ENCODE measurements at places on chromosomes 5 and 9. TPM values are rescaled to one million over a fixed set of nuclear protein-coding genes. Genes with fewer than 3 reads are reported as not detected.
A peak's percentile ranks its signal among the peaks of the same experiment; 100 is the strongest.

- DNase-seq, result no peak
Measured at GRCh38 chr9:86043999-86044398, 55.4 kb downstream of the GOLM1 start.

The ANKRD31 gene
- 0.10 TPM for total RNA-seq

DNA sequence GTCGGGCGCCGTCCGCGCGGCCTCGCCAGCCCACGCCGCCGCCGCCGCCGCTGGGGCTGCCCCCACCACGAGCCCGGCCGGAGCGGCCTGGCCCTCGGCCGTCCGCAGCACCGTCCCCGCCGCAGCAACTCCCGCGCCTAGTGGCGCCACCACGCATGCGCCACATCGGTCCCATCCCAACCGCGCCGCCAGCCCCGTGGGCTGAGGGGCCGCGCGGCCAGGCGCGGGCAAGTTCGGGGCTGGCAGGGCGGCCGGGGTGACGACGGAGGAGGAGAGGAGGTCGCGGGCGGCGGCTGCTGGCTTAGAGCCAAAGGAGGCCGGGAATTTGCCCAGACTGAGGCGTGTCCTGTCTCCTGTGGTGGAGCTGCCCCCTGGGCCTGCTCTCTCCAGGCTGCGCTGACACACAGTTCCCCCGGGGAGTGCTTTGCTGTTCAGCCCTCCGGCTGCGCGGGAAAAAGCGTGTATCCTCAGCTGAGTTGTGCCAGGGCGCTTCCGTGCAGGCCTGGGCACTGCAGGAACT is at the start of gene TUSC1:
Gene TUSC1 (minus strand): TSS at position 298 of the 520 bp plus-strand sequence. CDS start 132 bp downstream, at position 166.
- peak; percentile 47 for DNase-seq

DNA sequence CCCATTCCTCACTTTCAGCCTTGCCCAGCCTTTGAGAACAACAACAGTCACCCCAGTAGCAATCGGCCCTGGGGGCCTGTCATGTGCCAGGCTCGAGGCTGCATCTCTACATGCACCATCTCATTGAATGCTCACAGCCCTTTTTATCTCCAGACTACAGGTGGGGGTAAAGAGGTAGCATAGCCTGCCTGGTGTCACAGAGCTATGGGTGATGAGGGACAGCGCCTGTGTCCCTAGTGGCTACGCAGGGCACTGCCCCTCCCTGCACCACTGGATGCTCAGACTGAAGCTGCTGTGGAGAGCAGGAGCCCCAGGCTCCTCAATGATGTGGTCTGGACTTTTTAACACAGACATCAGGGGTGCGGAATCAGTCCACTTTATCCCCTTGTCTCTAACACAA is 2.8 kb downstream of the CAMK2A start:
- DNase-seq, result no peak

DNA sequence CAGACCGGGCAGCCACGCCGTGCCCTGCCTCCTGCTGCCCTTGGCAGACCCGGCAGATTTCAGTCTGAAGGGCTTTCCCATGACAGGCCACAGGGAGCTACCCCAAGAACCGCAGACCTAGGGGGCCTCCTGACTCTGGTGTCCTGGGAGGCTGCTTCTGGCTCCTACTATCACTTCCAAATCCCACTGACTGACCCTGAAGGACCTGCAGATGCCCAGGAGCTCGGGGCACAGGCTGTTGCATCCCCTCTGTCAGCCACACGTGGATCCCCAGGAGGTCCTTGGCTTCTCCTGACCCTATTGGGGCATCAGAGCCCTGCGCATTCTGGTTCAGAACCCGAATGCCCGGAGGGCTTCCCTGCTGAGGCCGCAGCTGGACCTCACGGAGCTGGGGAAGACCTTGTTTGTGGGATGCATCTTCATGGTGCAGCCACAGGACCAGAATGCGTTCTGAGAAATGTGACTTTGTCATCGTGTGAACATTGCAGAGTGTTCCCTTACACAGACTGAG is 81.3 kb upstream of the IRX4 start:
- no peak for DNase-seq

The GABRA1 gene
- not detected for total RNA-seq

DNA sequence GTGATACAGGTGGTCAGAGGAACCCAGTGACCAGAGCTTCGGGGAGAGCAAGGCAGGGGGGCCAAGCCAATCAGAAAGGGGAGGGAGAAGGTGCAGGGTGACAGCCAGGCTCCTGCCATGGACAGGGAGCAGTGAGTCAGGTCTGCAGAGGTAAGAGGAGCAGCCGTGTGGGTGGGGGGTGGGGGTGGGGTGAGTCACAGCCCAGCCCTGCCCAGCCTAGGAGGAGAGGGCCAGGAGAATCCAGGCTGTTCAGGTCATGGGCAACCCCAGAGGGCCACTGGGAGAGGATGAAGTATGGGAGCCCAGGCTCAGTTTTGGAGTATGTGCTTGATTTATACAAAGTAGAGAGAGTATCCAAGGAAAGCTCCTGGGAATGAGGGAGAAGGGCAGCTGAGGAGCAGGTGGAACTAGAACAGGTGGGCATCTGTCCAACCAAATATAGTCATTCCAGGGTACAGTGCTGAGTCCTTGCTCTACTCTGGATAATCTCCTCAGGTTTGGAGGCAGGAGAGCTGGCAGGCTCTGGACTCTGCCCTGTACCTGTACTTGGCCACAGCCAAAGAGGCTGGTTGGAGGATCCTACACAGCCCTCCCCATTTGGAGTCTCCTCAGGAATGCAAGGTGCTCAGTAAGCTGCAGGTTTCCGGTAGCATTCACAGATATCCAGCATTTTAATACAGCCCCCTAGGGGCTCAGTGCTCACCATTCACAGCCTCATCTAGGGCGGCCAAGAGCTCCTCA is 1.6 kb downstream of the HBEGF start:
- no peak for DNase-seq

DNA sequence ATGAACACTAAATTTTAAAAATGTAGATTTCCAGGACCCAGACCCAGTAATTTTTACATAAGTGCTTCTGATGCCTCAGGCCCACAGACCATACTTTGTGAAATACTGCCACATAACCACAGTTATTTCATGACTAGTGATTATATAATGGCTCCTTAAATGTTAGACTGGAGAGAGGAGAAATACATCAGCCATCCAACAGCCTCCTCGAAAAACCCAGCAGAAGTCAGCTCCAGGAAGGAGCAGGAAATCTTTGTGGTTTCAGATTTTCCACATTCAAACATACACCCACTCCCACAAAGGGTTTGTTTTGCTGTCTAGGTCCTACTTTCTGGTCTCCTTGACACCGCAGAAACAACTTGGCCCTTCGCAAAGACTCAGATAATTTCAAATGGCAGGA is 455.2 kb downstream of the DTWD2 start:
- no peak for DNase-seq

The SCGB3A2 gene
- total RNA-seq, result not detected

DNA sequence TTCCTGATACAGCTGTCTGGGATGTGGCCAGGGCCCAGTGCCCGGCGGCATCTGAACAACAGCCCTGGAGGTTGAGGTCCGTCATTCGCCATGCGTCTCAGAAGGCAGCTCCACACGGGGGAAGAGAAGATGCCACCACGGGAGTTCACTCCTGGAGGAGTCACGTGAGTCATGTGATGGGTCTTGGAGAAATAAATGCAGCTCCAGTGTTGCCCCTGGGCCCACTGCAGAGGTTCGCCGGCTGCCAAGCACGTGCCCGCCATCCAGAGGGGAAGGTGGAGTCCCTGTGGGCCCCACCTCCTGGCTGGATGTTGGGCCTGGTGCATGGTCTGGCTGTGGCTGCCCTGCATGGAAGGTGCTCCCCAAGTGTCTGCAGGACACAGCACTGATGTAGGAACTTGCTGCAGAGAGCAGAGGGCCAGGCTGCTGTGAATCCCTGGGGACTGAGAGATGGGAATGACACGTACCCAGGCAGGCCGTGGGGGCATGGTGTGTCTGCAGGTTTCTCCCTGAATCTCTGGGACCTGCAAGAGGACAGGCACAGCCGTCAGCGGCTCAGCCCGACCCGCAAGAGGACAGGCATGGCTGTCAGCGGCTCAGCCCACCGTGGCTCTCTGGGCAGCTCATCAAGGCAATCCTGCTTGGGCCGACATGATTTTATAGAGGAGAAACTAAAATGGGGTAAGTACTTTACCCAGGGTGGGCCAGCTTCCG is 418.3 kb upstream of the IRX4 start:
- DNase-seq, result no peak

DNA sequence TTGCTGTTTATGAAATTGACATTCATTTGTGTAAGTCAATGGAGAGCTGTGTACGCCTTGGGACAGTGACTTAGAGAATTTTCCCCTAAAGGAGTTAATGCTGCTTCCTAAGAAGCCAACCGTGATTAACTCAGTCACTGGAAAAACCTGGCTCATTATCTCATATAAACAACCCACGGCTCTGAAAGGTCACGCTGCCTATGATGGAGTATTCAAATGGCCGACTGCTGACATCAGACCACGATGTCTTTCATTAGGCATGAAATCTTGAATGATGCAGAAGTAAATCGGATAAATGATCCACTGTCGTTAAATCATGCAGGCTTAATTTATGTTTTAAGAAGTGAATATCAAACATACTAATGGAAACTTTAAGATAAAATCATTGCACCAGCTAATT is 603.7 kb downstream of the RAB3C start:
- DNase-seq, result no peak

DNA sequence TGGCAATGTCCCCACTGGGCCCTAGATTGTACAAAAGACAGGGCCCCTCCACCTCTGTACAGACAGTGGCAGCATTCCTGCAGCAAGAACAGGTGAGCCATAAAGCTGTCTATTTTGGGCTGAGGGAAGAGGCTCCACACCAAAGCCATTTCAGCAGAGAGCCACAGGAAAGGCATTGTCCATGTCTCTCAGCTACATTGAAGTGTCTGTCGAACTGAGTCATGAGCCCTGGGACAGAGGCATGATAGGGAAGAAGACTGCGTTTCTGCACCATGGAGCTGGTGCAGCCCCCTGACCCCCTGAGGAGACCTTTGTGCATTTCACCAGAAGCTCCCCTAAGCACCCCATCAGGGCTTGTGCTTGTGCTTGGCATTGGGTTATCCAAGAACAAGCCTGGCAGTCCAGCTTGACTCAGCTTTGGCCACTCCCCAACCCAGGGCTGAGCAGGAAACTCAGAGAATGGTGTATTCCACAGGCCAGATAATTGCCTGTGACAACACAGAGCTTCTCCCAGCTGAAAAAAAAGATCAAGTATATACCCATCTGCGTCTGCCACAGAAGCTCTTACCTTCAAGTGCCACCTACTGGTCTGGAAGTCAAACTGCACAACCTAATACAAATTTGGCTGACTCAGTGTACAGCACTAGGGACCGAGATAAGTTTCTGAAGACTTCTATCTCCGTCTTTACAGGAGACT is 5.9 kb upstream of the FRMD3 start:
- DNase-seq, result peak; percentile 27

- peak; percentile 23 for DNase-seq
Measured at GRCh38 chr5:131747180-131748105, 49.4 kb downstream of the FNIP1 start.

DNA sequence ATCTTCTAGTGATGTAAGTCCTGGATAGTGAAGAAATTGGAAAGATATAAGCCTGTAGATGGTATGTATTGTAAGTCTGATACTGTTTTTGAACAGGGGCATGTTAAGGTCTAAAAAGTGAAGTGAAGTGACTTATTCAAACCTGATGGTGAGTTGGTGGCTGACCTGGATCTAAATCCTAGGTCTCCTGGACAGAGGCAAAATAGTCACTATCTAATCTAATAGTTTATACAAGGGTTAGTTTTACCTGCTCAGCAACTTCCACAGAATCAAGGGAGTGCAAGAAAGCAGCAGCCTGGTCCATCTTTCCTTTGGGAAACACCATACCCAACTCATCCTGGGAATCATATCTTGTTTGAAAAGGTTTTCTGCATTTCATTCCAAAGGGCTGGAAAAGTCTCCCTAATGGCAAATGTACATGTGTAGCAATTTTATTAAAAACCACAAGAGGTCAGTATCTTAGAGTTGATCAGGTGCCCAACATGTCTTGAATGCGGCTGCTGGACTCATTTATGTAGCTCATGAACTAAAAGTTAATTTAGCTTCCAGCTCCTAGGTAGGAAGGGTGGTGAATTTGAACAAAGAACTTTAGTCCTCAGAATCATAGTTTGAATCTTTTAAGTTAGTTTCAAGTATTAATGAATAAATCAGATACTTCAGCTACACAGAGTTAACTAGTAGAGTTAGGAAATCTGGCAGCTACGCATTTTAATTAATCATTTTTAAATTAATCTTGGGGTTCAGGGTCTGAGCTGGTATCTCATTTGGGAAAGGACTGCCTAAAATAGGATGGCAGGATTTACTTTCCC is 26.0 kb downstream of the SKP2 start:
- DNase-seq, result peak; percentile 11

The PRUNE2 gene
- 0.12 TPM for total RNA-seq

The RGS3 gene
- 12.3 TPM for total RNA-seq

- no peak for DNase-seq
Measured at GRCh38 chr5:112986224-112986623, 9.6 kb downstream of the DCP2 start.

The NUDT2 gene
- total RNA-seq, result 20.4 TPM

- DNase-seq, result no peak
Measured at GRCh38 chr5:176575488-176576422, 26.6 kb downstream of the CDHR2 start.

GRCh38 chr9:72300873-72301272 is 64.1 kb downstream of the ZFAND5 start:
- DNase-seq, result peak; percentile 50

DNA sequence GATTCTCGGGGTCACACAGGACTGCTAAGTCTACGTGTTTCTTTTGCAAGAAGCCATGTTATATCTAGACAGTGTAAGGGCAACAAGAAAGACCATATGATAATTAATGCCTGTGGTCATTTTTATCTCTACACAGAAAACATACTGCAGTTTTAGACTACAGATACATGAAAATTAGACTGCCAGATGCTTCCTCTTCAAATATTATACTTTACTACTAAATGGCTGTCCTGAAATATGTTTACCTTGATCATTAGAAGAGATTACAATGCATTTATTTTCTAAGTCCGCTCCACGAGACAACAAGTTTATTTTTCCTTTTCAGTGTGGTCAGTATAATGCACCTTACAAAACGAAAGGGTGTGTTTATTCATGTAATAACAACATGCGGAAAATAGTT is 147.6 kb downstream of the KIAA0825 start:
- DNase-seq, result no peak

GRCh38 chr9:113964495-113965170 is 88.5 kb downstream of the ZNF618 start:
- no peak for DNase-seq

DNA sequence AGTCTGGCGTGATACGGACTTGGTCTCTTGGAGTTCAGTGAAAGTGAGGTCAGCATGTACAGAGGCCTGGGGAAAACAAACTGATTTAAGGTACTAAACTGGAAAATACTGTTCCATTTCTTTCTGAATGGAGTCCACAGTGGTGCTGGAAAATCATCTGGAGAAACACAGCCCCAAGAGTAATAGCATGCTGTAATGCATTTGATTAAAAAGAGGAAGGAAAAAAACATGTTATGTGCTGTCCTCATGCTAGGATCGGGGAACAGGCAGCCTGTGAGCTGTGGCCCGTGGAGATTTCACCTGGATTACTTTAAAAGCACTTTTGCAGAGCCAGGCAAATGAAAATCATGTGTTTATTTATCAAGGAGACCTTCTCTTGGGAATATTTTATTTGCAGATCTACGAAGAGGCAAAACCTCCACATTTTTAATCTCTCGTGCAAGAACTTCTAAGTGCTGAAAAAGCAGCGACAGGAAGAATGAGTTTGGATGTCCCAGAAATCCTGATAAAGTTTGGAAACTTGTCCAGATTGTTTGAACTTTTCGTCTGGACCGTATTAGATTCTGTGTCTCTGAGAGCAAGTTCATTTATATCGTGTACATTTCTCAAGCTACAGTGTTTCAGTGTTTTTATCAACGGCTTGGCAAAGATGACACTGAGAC is 228.8 kb downstream of the GAS1 start:
- no peak for DNase-seq
